ENCODE measurements at places on chromosomes 6 and 20. TPM values are rescaled to one million over a fixed set of nuclear protein-coding genes. Genes with fewer than 3 reads are reported as not detected.

The ATXN1 gene
- total RNA-seq, result 65.0 TPM

The ECHDC1 gene
- 35.7 TPM for total RNA-seq

The LAMA2 gene
- total RNA-seq, result 1.9 TPM

The CTCFL gene
- not detected for total RNA-seq

The VSTM2L gene
- total RNA-seq, result 24.5 TPM

The SYCP2 gene
- total RNA-seq, result 1.9 TPM

The MYCT1 gene
- not detected for total RNA-seq

The OGFRL1 gene
- total RNA-seq, result 3.9 TPM

The PPP1R16B gene
- total RNA-seq, result not detected
